AG10803 (cell line): ENCODE measurements at places on chromosomes 11 and 22.

- DNase-seq, result no peak
Measured at GRCh38 chr22:35600476-35600875, 16.7 kb downstream of the MB start.

DNA sequence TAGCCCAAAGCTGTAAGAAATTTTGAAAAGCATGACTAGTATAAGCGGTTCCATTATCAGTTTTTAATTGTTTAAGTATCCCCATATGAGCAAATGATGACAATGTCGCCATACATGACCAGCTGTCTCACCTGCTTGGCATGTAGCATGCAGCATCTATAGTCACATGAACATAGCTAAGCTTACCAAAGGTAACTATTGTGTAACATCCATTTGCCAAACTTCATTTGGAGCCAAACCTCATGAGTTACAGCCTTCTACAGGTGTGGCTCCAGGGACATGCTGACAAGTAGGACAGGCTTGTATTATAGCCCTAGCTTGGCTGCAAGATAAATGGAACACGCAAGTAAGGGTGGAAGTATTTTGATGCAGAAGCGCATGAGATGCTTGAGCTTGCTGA is 30.4 kb downstream of the OR10A6 start:
- DNase-seq, result no peak

GRCh38 chr22:24402460-24403192 is 24.8 kb upstream of the ADORA2A start:
- peak; percentile 93 for DNase-seq

DNA sequence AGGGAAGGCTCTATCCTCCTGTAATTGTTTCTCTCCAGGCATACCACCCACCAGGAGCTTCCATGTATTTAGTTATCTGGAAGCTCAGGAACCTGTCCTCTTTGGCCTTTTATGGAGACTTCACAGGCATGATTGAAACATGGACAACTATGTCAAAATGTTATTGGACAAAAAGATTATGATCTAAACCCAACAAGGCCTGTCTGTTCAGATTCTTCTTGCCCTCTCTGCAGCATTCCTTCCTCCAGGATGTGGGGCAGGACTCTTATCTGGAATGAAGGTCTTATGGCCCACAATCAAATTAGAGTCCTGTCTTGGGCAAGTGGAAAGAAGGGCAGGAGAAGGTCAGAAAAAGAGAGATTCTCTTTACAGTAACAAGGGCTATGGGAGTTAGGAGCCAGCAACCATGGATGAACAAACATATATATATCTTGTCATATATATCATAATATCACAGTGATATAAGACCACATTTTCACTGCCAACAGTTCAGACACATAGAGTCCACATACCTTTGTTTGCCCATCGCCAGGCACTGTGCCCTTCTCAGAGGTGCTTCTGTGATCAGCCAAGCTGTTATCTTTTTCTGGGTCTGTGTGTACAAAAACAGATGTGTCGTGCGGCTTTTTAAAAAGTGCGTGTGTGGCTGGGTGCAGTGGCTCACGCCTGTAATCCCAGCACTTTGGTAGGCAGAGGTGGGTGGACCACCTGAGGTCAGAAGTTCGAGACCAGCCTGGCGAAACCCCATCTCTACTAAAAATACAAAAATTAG is 42.5 kb upstream of the SUSD2 start:
- no peak for DNase-seq

DNA sequence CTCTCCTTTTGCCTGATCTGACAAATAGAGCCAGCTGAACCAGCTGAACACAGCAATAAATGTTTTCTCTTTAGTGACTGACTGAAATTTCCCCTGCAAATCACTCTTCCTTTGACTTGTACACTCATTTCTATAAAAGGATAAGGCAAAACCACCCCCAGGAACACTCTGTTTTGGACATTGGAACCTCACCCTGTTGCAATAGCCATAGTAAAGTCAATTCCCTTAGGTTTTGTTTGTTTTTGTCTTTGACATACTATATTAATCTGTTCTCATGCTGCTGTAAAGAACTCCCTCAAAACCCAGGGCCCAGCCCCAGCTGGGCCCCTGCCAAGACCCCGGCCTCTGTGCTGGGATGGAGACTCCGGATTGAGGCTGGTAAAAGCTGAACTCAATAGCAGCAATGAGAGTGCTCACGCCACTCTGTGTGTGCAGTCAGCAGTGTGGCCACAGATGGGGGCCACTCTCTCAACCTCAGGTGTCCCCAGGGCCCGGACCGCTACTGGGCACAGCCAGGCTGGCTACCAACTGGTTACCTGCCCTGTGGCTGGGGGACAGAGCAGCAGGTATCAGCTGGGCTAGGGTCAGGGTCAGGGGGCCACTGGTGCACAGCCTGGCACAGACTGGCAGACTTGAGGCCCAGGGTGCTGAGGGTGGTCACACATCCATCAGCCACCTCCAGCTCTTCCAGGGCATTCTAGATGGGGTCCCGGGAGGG is 597.4 kb downstream of the LUZP2 start:
- DNase-seq, result no peak

GRCh38 chr11:890794-891540 is 19.6 kb downstream of the CHID1 start:
- DNase-seq, result no peak

DNA sequence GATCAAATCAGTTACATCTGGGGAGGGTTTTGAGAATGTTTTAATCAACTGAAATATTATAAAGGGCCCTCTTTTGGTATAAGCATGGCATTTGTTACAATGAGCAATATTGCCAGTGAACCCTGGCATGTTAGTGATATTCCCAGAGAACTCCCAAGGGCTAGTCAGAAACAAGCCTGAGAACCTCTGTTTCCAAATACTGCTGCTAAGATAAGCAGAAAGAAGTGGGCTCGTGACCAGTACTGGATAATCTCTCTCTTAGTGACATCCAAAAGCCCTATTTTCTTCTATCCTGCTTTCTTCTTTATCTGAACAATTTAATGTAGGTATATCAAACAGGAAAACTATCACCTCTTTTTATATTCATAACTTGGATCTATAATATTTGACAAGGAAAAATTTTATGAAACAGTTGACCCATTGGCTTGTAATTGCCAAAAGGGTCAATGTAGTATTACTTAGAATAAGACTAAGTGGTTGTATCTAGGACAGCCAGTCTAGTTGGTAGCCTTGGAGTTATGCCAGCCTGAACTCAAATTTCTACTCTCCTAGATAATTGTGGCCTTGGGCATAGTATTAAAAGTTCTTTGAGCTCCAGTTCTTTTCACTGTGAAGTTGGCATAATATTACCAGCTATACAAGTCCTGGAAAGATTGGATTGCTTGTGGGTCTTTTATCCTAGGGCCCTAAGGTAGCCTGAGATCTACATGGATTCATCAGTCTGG is 15.7 kb downstream of the CAT start:
- DNase-seq, result no peak

DNA sequence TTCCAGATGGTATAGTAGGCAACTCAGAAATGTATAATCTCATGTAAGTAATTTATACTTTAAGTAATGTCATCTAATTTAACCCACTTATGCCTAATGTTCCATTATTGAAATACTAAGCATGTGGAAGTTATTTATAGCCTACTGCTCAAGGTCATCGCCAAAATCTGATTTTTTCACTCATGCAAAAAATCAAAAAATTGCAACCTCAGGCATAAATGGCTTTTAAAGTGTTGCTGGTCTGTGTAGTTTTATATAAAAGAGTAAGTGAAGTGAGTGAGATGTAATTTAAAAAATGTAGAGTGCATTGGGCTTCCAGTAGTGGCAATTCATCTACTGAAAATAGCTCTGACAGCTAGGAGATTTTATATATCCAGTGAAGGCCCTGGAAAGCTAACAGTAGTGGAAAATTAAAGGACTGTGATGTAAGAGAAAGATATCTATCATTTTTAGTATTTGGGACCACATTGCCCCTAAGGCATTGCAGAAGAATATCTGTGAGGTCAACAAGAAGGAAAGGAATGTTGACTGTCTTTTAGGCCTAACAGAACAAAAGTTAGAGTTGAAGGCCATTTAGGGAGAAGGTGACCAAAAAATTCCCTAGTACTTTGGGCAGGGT is 624.5 kb upstream of the CHORDC1 start:
- DNase-seq, result no peak

GRCh38 chr22:45886540-45886939 is 90.4 kb downstream of the WNT7B start:
- no peak for DNase-seq

DNA sequence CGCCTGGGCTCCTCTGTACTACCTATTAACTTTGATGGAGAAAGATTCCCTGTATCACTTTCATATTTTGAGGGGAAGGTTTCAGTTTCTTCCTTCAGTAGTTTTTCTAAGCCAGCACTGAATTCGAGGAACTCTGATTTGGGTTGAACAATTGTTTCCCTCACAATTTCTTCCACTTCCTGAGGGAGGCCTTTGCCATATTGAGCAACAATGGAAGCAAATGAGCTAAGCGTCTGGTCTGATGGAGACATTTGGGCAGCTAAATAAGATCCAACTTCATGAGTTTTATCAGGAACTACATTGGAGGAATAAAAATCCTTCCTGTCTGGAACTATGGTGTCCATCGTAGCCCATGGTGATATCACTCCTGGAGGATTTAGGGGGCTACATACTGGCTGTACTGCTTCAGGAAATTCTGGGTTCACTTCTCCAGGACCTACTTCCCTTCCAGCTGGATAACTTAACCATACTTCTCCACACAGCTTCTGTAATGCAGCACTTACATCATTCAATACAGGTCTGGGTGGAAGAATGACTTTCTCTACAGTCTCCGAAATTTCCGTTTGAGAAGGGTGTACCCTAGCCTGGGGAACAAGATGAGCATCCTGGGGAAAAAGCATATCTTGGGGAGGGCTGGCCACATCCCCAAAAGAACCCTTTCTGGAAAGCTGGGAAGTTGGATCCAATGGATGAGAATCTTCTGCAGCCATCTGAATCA is 38.9 kb upstream of the CCDC89 start:
- no peak for DNase-seq
